DMS79 (cell line): ENCODE measurements at places on chromosomes 7 and 10.

DNA sequence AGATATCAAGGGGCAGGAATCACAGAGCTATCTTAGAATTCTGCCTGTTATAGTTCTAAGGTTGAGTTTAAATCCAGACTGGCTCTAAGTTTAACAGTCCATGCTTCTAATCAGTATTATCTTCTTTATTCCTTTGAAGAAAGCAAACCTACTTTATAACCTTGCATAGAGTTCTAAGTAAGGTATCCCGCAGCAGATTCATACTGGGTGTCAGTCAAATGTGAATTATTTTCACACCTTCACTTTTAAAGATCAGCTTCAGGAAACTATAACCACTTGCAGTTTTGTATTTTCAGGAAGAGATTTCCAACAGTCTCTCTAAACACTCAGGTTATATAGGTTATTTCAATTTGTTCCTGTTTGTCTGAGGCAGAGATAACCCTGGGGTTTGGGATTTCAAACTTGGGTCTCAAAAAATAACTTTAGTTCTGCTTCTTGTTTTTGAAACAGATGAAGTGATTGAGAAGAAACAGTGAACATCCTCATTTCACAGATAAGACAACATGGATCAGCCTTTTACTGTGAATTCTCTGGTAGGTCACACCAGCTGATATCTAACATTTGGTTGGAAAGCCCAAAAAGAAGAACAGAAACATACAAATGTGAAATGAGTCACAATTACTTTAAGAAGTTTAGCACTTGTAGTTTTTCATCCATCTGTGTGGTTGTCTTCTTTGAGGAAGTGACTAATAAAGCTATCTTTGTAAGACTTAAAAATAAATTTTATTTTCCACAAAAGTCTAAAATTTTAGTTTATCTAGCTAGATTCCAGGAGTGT lies 21.4 kb downstream of the STAMBPL1 start:
- no peak for DNase-seq

DNA sequence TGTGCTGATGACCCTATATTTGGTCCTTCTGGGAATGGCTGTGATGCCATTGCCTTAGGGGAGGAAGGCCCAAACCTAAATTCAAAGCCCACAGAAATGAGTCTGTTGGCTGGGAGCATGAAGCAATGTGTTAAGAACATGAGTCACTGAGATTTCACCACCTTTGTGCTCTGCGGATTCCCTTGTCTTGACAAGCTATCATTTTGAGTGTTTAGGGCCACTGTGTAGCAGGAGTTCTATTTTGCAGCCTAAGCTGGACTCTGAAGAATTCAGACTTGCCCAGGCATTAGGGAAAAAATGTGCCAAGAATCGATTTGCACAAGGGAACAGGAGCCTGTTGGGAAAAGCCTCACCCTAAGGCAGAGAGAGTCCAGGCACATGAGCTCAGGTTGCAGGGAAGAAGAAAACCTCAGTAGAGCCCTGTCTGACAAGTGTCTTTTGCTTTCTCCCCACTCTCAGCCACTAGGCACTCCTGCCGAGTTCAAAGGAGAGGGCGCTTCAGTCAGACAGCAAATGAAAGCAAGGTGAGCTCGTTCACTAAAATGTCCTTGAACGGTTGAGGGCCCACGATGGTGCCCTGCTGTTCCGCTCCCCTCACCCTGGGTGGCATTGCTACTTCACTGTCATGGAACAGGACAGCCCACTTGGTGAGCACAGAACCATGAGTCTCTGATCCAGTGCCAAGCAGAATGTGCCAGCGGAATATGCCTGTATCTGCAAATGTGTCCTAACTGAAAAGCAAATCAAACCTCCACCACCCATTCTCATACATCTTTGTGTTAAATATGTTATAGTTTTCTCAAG lies 93.6 kb downstream of the PRLHR start:
- DNase-seq, result peak; percentile 71

- DNase-seq, result no peak
Observed at GRCh38 chr7:53218730-53219504, 183.5 kb downstream of the POM121L12 start.

DNA sequence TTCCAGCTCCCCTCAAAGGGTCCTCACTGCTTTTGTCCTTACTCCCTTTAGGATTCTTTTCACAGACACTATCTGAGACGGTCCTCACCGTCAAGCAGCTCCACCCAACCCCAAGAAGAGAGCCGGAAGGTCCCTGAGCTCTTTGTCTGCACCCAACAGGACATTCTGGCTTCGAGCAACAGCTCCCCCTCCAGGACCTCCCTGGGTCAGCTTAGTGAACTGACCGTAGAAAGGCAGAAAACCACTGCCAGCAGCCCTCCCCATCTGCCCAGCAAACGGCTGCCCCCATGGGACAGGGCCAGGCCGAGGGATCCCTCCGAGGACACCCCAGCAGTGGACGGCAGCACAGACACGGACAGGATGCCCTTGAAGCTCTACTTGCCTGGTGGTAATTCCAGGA lies 19.9 kb downstream of the MINDY4 start:
- no peak for DNase-seq

- peak; percentile 97 for DNase-seq
Observed at GRCh38 chr7:55127622-55128081, 108.8 kb downstream of the EGFR start.

DNA sequence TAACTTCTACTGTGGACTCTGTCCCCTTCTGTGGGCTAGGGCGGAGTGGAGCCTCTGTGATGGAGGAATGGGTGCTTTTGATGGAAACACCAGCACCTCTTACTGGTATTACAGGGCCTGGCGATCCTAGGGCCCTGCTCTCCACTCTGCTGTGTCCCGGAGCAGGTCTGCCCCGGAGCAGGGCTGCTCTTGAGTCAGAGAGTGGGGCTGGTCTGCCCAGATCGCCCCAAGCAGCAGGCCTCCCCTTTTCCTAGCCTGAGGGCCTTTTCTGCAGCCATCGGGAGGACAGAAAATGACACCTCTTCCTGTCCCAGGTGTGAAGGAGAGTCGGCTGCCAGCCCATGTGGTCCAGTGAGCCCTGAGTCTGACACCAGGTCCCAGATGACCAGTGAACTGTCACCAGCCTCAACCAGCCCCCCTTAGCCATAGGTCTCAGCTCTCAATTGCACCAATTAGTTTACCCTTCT lies 1.4 kb downstream of the ZNF282 start:
- no peak for DNase-seq

DNA sequence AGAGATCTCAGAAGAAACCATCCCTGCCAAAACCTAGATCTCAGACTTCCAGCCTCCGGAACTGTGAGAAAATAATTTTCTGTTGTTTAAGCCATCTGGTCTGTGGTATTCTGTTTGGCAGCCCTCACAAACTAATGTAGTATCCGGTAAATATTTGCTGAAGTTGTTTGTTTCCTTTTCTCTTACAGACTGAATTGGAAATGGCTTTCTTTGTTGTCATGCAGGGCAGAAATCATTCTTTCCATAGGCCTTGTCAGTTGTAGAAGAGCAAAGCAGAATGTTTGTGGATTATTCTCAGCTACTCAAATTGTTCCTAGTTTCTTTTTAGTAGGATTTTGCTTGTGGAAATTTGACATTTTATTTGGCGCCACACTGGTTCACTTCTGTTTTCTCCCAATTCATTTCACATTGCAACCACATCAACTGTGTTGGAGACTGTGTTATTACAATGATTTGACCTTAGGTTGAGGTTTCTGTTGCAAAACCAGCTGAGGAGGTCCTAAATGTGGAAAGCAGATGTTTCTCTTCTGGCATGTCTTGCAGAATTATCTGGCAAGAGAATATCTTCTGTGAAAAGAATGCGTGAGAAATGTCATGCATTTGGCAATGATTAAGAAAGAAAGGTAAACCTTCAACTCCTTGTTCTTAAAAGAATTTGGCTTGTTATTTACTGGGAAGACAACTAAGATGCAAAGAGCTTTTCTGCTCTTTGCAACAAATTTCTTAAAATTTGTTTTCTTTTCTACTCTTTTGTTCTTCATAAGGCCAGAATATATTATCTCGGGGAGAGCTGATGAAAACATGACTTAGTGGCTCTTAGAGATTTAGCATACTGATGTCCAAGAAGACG lies 25.8 kb downstream of the ACTA2 start:
- DNase-seq, result no peak

GRCh38 chr7:49522111-49522510 lies 251.3 kb upstream of the VWC2 start:
- DNase-seq, result no peak
